ENCODE measurements at places on chromosomes 3 and 15. TPM values are rescaled to one million over a fixed set of nuclear protein-coding genes. Genes with fewer than 3 reads are reported as not detected.

- peak; percentile 8 for DNase-seq
Measured at GRCh38 chr3:176971613-176972174, 225.6 kb downstream of the TBL1XR1 start.

GRCh38 chr3:41158947-41159346 is 40.4 kb upstream of the CTNNB1 start:
- no peak for DNase-seq

GRCh38 chr3:79326642-79327041 is 441.2 kb downstream of the ROBO1 start:
- DNase-seq: no peak

FGF7 gene
- total RNA-seq: not detected

GRCh38 chr15:88242586-88243555 is 13.7 kb downstream of the NTRK3 start:
- no peak for DNase-seq

DNA sequence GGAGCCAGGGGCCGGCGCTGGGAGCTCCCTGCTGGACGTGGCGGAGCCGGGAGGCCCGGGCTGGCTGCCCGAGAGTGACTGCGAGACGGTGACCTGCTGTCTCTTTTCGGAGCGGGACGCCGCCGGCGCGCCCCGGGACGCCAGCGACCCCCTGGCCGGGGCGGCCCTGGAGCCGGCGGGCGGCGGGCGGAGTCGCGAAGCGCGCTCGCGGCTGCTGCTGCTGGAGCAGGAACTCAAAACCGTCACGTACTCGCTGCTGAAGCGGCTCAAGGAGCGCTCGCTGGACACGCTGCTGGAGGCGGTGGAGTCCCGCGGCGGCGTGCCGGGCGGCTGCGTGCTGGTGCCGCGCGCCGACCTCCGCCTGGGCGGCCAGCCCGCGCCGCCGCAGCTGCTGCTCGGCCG is 1.5 kb downstream of the SMAD6 start:
- DNase-seq: peak; percentile 22

GRCh38 chr3:15081960-15082664 is 16.8 kb downstream of the RBSN start:
- DNase-seq: no peak

GRCh38 chr15:60326824-60327654 is 70.7 kb downstream of the ANXA2 start:
- no peak for DNase-seq

DNA sequence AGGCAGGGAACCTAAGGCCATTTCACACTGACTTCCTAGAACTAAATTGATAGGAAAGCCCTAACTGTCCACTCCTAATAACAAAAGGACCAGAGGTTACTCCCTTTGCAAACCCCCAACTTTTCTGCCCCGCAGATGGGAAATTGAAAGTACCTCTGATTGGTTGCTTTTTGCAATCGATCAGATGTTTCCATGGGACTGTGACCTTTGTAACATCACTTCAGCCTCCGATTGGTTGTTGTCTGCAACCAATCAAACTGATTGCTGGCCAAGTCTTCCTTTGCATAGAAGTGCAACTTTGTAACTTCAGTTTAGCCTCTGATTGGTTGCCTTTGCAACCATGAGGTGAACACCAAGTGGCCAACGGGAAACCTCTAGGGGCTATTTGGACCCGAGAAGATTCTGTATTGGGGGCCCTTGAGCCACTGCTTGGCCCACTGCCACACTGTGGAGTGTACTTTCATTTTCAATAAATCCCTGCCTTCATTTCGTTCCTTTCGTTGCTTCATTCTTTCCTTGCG is 11.3 kb upstream of the KNL1 start:
- no peak for DNase-seq

GRCh38 chr15:41825572-41826535 is 2.0 kb upstream of the JMJD7 start:
- no peak for DNase-seq

- DNase-seq: no peak
Measured at GRCh38 chr15:77832874-77833273, 200.2 kb upstream of the LINGO1 start.

IL16 gene
- total RNA-seq: 42.8 TPM

ACTC1 gene
- total RNA-seq: not detected

DNA sequence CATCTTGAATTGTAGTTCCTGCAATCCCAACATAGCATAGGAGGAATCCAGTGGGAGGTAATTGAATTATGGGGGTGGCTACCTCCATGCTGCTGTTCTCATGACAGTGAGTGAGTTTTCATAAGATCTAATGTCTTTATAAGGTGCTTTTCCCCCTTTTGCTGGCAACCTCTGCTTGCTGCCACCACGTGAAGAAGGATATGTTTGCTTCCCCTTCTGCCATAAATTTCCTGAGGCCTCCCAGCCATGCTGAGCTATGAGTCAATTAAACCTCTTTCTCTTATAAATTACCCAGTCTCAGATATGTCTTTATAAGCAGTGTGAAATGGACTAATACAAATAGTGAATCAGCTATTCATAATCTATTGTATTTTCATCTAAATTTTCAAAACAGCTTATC is 537.3 kb downstream of the EPHA3 start:
- DNase-seq: no peak

DNA sequence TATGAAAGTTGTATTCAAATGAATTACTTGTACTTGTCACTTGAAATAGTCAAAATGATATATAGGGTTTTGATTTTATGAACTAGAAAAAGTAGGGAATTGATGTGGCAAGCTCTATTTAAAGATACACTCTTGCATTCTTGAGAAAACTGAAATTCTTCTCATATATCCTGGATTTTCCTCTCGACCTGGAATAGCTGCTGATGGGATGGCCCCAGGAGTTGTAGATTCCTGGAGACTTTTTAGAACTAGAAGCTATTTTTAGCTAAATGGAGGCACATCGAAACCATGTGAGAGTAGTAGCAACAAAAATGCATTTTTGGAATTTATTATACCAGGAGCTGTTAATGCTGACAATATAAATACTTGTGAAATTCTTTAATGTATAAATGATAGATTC is 125.9 kb downstream of the LEKR1 start:
- no peak for DNase-seq

DNA sequence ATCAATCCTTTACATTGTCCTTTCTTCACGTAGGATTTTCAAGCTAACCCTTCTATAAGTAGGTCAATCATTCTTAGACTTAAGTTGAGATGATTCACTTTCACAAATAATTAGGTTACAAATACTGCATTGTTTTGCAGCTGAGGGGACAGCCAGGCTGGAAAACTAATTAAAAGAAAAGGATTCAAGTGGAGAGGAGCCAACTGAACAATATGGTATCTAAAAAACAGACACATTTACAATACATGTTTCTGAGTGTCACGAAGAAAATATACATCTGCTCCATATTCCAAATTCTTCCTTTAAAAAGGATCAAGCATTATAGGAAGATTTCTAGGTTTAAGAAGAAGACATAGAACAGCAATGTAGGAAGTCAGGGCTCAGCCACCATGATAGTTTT is 70.2 kb downstream of the PEAK1 start:
- DNase-seq: no peak

EXD1 gene
- total RNA-seq: not detected

DNA sequence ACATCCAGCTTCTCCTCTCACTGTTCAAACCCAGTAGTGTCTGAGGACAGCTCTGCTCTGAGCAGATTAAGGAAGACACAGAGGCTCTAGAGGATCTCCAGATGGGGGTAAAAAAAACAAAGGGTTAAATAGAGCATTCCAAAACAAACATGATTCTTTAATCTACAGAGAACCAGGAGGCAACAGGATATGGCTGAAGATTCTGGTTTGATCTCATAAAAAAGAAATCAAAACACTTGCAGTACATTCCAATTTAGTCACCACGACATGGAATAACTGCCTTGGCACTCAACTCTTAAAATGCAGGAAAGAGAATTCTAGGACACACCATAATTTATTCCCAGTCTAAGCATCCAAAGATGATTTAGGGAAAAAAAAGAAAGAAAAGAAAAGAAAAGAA is 32.0 kb downstream of the TM4SF4 start:
- no peak for DNase-seq

ASB14 gene
- total RNA-seq: not detected

GRCh38 chr3:146067048-146067447 is 93.9 kb downstream of the PLOD2 start:
- DNase-seq: no peak

DNA sequence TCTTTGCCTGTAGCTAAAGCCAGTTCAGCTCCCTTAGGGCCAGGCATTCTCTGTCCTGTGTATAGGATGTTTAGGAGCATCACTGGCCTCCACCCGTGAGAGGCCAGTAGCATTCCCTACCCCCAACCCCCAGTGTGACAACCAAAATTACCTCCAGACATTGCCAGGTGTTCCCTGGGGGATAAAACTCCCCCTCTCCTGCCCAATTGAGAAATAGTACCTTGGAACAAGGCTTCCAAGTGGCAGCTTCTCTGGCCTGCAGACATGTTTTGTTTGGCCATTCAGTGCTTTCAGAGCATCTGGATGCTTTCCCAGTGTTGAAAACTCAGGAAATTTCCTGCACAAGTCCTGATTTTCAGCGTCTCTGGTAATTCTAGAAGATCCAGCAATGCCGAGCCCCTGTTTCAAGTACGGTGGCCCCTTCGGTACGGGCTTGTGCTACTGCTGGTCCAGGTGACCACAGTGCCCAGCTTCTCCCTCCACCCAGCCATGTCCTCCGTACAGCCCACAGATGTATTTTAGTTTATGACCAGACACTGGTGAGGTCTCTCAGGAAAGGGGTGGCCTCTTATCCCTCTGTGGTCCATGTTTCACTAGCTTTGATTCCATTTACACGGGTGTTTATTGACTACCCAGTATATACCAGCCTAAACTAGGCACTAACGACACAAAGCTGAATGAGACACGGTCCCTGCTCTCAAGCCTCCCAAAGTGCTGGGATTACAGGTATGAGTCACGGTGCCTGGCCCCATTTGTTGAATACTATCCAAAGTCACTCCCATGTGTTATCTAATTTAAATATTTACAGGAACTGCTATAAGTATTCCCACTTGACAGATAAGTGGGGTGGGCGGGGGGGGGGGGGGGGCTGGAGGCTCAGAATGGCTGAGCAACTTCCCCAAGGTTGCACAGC is 125.4 kb upstream of the RAD18 start:
- no peak for DNase-seq

INSYN1 gene
- total RNA-seq: not detected

DNA sequence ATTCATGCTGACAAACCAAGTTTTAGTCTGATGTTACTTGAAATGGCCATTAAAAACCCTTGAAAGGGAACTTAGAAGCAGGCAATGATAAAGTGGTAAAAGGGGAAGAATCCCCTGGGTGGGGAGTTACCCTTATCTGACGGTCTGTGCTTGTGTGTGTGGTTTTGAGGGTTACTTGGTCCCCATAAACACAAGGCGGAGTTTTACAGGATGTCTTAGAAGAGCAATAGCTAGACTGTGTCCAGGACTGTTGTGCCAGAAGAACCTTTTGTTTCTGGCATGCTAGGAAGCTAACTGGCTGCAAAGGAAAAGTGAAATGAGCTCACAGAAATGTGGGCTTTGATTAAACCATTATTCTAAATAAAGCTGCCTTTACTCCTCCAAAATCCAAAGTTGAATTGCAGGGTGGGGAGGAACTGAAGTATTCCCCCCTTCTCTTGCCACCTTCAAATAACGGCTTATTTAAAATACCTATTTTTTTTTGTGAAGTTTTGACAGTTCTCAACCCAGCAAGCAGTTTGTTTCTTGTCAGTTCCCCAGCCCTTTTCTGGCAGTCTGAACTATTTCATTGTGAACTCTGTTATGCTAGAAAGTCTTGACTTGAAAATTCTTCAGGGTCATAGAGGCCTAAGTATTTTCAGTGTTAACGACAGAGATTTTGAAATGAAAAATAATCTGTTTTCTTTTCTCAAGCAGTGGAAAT is 443.5 kb downstream of the OTOL1 start:
- DNase-seq: no peak

GRCh38 chr3:109853077-109853731 is 515.9 kb upstream of the DPPA4 start:
- no peak for DNase-seq

DNA sequence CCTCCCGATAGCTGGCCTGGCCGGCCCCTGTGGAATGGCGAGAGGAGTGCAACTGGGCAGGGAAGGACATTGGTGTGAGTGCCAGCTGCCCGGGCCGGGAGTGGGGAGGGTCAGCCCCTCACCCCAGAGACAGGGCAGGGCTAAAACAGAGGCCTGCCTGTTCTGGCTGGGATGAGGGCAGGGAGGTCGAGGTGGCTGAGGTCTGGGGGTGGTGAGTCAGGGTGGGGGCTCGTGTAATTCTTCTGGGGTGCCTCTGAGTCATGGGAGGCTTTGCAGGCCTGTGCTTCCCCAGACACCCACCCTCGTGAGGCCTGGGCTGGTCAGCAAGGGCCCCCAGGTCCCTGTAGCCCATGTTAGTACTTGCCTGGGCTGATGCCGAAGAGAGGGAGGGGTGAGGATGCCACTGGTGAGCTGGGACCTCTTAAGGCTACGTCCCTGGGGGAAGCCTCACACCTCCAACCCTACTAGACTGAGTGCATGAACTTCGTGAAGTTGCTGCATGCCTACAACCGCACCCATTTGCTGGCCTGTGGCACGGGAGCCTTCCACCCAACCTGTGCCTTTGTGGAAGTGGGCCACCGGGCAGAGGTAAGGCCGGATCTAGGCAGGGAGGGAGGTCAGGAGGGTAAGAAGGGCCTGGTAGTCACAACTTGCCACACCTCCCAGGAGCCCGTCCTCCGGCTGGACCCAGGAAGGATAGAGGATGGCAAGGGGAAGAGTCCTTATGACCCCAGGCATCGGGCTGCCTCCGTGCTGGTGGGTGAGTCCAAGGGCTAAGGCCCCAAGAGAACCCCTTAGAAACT is 1.7 kb downstream of the SEMA3B start:
- DNase-seq: no peak

GRCh38 chr3:150984066-150984465 is 11.5 kb upstream of the CLRN1 start:
- DNase-seq: no peak

DNA sequence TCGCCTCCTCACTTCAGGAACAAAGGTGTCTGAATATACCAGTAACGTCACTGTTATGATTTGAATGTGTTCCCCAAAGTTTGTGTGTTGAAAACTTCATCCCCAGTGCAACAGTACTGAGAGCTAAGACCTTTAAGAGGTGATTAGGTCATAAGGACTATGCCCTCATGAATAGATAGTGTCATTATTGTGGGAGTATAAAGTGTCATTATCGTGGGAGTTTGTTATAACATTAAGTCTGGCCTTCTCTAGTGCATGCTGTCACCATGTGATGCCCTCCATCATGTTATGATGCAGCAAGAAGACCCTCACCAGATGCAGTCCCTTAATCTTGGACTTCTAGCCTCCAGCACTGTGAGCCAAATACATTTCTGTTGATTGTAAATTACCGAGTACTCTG is 53.7 kb upstream of the TLE3 start:
- no peak for DNase-seq

- peak; percentile 18 for DNase-seq
Measured at GRCh38 chr3:125594581-125595011, 701 bp downstream of the OSBPL11 start.

Measured in activated T-helper 2 cell treated with anti-CD3 and anti-CD28 coated beads, Interferon-gamma antibody, Interleukin-2, Interleukin-4, amounts not matched to agents 10 μg/mL and 5 μg/mL and 100 μg/mL, durations not matched to agents 14 hours and 24 hours and 36 hours (primary cell).